ENCODE measurements at places on chromosomes 5 and 9.

- DNase-seq: no peak
These were observed 66.4 kb upstream of the TMC1 start for GRCh38 chr9:72454871-72455491.

GRCh38 chr9:86322973-86323644 lies 31.1 kb downstream of the TUT7 start:
- peak; percentile 84 for DNase-seq

- DNase-seq: no peak
These were observed 483.1 kb downstream of the BNC2 start for GRCh38 chr9:16387382-16387781.

DNA sequence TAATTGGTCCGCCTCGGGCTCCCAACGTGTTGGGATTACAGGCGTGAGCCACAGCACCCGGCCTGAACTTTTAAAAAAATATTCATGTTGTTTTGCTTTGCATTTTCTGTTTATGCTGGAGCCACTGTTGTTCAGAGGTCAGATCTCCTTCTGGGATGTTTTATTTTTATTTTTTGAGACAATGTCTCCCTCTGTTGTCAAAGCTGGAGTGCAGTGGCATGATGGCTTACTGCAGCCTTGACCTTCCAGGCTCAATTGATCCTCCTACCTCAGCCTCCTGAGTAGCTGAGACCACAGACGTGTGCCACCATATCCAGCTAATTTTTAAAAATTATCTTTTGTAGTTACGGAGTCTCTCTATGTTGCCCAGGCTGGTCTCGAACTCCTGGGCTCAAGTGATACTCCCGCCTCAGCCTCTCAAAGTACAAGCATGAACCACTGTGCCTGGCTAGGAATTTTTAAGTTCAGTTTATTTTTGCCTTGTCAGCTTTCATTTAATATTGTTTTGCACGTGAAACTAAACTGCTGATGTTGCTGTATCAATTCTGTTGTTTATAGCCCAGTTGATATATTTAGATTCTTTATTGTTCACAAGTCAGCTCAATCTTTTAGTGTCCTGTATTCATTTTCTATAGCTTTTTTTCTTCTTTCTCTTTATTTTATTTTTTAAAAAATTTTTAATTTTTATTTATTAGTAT lies 13.7 kb downstream of the TMEFF1 start:
- DNase-seq: no peak

DNA sequence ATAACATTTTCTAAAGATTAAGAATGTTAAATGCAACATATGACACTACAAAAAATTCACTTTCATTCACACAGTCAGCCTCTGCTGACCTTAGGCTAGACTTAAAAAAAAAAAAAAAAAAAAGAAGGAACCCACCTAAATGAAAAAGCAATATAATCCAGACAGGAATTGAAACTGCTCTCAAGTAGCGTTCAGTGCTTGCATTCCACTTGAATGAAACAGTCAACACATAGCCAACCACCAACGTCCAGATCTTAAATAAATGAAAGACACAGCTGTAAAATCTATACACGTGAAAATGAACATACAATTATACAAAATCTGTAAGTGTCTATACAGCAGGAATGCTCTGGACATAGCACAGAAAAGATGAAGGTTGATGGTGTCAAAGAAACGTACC lies 11.4 kb downstream of the TMEM245 start:
- peak; percentile 56 for DNase-seq

GRCh38 chr5:155676967-155677366 lies 650.0 kb upstream of the SGCD start:
- DNase-seq: no peak

DNA sequence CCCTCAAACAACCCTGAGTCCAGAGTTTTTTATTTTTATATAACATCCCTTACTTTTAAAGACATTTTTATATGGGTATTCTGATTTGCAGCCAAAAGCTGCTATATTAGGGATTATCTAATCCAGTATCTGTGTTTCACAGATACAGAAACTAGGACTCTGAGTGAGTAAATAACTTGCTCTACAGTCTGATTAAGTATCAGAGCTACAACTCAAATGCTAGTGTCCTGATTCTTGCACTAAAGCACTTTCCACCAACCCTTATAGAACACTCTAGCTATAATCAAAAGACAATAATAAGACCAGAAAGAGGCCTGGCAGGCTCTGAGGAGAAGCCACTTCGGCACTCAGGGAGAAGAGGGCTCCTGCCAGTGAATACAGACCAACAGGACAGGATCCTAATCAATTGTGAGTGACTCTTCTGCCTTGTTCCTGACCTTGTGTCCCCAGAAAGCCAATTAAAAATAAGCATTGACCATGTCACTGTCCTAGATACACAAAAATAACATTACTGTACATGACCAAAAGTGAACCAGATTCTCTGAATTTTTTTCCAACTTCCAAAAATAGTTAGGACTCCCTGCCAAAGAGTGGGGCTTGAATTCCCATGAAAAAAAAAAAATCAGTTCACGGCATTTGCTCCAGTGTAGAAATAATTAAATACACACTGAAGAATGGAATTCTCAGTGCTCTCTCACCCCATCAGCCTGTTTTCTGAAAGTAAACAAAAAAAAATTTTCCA lies 63.6 kb upstream of the MAP3K1 start:
- DNase-seq: no peak

GRCh38 chr9:36161187-36161586 lies 8.0 kb upstream of the CCIN start:
- DNase-seq: peak; percentile 56

GRCh38 chr9:93132287-93132927 lies 1.6 kb downstream of the NINJ1 start:
- peak; percentile 70 for DNase-seq

DNA sequence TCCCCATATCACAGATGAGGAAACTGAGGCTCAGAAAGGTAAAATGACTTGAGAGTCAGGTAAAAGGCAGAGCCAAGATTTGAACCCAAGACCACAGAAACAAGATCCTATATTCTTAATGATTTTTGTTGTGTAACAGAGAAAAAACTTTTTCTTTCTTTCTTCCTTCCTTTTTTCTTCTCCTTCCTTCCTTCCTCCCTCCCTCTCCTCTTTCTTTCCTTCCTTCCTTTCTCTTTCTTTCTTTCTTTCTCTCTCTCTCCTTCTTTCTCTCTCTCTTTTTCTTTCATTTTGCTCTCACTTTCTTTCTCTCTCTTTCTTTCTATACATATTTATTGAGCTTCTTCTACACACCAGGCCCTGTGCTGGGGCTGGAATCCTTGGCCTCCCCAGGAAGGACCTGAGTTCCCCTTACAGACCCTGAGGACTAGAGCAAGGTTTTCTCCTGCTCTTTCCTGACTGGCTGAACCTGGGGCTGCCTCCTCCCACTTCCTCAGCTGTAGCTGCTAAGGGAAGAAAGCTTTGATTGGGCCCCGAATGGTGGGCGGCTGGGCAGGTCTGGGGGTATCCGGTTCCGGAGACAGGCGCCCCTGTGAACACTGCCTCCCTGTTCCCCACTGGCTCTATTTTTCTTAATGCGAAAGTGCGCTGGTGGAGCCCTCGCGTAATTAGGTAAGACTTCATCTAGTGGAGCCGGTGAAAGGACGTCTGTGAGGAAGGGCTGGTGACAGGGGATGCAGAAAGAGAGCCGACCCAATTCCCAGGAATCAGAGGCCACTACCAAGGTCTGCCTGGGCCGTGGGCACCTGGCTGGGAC lies 27.4 kb upstream of the KIF12 start:
- no peak for DNase-seq

GRCh38 chr9:74379718-74380117 lies 117.4 kb upstream of the RORB start:
- peak; percentile 21 for DNase-seq

DNA sequence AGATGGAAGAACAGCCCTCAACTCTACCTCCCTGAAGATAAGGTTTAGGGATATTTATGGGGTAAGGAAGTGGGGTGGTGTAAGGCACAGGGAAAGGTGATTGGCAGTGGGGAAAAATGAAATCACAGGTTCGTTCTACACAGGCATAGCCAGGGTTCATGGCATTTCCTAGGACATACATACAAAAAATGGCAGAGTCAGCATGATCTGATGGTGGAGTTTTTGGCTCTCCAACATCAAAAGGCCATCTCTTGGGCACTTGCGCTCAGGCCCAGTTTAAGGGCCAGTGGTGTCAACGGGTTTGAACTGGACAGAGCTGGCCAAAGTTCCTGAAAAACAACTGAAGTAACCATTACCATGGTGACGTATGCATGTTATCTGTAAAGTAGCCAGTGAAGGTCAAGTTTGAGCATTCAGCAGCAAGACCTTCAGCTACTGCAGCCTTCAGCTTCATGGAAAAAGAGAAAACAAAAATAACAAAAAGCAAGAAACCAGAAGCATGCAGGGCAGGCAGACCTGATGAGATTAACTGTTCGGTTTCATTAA lies 92.8 kb downstream of the SMARCA2 start:
- no peak for DNase-seq

DNA sequence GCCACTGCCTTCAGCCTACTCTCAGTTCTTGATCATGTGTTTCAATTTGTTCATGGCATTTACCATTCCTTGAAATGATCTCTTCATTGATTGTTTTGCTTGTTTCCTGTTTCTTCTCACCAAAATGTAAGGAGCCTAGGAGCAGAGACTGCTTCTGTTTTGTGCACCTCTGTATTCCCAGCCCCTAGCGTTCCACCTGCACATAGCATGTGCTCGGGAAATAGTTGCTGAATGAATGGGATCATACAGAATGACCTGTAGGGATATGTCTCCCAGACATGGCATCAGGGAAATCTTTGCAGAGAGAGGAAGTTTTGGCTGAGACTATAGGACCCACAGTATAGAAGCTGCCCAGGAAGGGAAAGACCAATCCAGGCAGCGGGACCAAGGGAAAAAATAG lies 6.2 kb upstream of the CERCAM start:
- DNase-seq: no peak

GRCh38 chr9:109013679-109014607 lies 644 bp upstream of the CTNNAL1 start:
- peak; percentile 71 for DNase-seq

GRCh38 chr9:81620002-81620390 lies 69.4 kb downstream of the TLE1 start:
- no peak for DNase-seq

GRCh38 chr5:141186897-141187512 lies at the start of gene PCDHB9:
TSS of gene PCDHB9 (plus strand) at chr5:141187161. CDS start at chr5:141187319, 158 bp downstream.
- peak; percentile 3 for DNase-seq

DNA sequence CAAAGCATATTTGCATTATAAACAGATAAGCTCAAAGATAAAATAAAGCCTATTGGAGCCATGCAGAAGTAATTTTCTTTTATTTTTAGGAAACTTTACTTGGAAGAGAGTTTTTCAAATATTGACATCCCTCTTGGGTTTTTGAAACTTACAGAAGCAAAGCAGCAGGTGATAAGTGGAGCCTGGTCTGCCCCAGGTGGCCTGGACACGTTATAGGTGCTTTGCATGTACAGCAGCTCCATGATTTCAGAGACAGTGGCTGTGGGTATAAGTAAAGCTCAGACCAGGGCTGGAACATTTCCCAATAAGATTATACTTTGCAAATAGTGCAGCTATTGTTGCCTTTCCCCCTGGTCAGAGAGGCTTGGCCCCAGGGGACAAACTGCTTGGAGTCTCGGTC lies 51.5 kb downstream of the CCDC192 start:
- DNase-seq: no peak

- DNase-seq: peak; percentile 91
These were observed 214.4 kb upstream of the PAPPA start for GRCh38 chr9:115939065-115939765.

DNA sequence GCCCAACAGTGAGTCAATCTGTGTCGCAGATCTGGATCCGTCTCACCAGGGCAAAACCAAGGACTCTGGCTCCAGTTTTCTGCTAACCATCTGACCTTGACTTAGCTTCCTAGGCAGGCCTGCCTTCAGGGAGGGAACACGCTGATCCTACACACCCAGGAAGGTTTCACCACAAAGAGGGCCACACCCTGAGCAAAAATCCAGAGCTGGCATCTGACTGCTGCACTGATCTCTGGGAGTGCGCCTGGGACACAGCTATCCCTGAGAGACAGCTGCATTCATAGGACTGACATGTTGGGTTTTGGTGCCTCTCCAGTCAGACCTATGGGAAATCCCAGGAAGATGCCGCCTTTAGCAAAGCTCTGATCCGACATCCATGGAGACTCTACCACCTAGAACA lies 47.5 kb downstream of the CDK5RAP2 start:
- peak; percentile 53 for DNase-seq

- no peak for DNase-seq
These were observed 6.5 kb downstream of the TMEM245 start for GRCh38 chr9:109113254-109113653.

GRCh38 chr9:20962536-20963225 lies 68.8 kb downstream of the HACD4 start:
- no peak for DNase-seq

DNA sequence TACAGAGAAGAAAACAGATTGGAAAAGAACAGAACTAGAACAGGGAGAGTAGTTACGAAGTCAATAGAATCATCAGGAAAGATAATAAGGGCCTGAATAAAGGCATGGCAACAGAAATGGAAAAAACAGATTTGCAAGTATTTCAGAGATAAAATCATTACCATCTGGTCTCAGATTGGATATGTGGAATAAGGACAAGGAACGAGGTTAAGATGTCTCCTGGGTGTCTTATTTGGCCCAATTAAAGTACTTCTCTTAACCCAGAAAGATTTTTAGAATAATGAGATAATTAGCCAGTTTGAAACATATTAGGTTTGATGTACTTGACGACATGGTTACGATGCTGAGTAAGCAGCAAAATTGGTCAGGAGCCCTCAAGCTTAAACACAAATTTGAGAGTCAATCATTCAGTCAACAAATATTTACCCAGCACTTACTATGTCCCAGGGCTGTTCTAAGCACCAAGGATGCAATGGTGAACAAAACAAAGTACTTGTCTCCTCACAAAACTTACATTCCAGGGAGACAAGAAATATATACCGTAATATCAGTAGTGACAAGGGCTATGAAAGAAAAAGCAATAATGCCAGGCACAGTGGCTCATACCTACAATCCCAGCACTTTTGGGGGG lies 18.3 kb downstream of the RICTOR start:
- no peak for DNase-seq

GRCh38 chr5:73828465-73828864 lies 202.5 kb downstream of the ARHGEF28 start:
- DNase-seq: no peak

GRCh38 chr5:119270960-119271757 lies 84.7 kb upstream of the TNFAIP8 start:
- peak; percentile 48 for DNase-seq

DNA sequence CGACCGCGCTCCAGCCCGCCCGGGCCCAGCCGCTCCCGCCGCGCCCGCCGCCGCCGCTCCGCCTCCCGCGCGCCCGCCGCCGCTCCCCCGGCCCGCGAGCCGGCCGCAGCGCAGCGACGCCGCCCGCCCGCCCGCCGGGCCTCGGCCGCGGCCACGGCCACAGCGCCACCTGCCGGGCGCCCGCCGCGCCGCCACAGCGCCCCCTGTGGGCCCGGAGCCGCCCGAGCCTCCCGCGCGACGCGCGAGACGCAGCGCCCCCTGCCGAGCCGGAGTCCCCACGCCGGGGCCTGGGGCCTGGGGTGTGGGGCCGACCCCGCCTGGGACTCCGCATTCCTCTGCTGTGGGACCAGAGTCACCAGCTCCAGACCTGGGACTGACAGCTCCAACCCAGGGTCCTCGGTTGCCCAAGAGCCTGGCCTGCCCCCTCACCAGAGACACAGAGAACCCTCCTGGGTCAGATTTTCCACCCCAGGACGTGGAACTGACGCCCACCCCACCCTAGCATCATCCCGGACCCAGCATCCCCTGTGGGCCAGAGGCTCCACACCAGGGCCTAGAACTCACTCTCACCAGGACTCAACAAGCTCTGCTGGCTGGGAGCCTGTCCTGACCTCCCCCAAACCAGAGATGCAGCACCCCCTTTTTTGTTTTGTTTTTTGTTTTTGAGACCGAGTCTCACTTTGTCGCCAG lies at the start of gene RAPGEF1:
Gene RAPGEF1, minus strand, starts transcription at position 118 of the 690 bp plus-strand sequence. CDS start 246 bp downstream, outside the sequence.
- peak; percentile 35 for DNase-seq

- no peak for DNase-seq
These were observed 39.0 kb downstream of the CACNA1B start for GRCh38 chr9:137916540-137916939.

Data from fibroblast of lung (primary cell).